ENCODE measurements at places on chromosomes 4 and X.

DNA sequence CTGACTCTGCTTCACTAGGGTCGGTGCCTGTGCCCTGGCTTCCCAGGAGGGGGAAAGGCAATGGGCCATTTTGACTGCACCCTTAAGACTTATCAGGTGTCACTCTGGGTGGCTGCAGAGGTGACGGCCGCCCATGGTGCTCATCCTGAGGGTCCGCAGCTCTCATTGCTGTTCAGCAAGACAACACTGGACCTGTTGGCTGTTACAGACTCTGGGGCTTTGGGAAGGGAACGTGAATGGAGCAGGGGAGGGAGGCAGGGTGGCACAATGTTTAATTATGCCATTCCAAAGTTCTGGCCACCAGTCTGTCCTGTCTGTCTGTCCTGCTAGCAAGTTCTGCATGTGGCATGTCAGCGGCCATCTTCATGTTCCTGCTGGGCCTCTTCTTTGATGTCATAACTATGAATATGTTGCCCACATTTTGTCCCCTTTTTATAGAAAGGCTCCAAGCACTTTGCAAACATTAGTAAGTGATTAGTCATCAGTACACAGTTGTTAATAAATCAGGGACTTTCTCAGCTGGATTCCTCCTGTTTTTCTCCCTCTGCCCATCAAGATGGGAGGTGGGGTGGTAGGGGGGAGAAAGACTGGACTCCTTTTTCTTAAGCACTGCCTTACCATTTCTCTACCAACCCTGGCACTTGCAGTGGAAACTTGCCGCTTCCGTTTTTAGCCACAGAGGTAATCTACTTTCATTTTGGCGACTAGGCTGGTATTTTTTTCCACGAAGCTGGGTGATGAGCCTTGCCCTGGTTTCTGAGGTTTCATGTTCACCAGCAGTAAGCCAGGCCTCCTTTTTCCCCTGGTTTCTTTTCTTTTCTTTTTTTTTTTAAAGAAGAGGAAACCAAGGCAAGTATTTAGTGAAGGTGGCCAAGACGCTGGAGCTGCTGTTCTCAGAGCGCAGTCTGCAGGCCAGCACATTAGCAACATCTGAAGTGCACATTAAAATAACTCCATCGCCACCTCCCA, 88.6 kb upstream of the TRIM2 start:
- no peak for DNase-seq

GRCh38 chr4:181858741-181859140, 384.5 kb upstream of the TENM3 start:
- DNase-seq, result no peak

- no peak for DNase-seq
Measured at GRCh38 chrX:4935401-4935800, 1222.0 kb upstream of the PRKX start.

DNA sequence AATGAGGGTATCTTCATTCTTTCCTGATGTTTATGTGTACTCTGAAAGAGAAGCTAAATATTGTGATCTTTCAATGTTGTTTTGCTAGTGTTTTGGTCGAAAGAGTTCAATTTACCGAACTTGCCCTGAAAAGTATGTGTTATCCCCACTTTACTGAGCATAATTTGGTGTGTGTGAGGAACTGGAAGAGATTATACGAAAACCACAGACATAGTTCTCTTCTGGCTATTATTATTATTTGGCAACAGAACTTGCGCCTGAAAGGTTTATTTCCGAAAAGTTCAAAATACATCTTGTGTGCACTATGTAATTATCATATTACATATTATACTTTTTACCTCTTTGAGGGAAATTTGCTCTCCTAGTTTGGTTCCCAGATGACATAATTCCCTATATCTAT, 232.5 kb upstream of the INTU start:
- DNase-seq, result no peak

DNA sequence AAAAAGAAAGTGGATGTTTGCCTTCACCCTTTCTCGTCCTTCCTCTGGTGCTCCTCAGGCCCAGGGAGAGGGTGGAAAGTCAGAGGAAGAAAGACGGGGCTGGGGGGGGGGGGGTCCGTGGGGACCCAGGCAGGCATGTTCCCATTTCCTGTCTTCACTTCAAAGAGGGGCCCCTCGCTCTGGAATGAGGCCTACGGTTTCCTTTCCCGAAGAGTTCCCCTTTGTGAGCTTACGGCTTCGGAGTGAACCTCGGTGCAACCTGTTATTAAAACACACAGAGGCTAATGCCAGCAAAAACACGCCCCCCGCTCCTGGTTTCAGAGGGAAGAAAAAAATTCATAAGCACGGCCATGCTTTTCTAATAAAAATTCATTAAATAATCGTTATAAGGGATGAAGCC, 40.1 kb downstream of the SHOX start:
- DNase-seq, result no peak

DNA sequence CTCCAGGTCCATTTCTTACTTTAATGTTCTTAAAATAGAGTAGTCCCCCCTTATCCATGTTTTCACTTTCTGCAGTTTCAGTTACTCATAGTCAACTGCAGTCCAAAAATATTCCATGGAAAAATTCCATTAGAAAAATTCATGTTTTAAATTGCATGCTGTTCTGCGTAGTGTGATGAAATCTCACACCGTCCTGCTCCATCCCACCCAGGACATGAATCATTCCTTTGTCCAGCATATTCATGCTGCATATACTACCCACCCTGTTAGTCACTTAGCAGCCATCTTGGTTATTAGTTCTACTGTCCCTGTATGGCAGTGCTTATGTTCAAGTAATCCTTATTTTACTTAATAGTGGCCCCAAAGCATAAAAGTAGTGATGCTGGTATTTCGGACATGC, 5.4 kb upstream of the PDLIM5 start:
- no peak for DNase-seq

DNA sequence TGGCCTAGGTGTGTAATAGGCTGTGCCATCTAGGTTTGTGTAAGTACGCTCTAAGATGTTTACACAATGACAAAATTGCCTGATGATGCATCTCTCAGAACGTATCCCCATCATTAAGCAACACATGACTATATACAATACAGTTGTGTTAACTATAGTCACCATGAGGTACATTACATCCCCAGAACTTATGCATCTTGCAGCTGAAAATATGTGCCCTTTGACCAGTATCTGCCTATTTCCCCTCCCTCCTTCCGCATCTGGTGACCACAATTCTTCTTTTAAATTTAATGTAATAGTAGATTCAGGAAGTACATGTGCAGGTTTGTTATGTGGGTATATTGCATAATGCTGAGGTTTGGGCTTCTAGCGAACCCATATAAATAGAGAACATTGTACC, 239.8 kb upstream of the IL1RAPL1 start:
- no peak for DNase-seq

- no peak for DNase-seq
Measured at GRCh38 chr4:11701966-11702725, 273.5 kb upstream of the HS3ST1 start.

DNA sequence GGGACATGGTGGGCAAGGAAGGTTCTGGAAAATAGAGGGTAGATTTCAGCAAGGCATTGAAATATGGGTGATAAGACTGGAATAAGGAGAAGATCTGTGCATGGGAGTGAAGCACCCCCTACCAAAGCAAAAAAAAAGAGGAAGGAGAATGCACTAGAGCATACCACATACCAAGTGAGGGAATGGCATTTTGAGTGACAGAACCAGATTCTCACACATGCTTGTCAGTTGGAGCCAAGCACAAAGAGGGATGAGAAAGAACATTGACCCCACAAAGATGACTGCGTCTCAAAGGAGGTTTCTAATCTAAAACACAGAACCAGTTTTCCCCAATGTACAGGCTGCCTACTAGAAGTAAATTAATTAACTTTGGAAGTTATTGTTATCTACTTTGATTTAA, 140.3 kb upstream of the SMAD1 start:
- DNase-seq, result no peak

DNA sequence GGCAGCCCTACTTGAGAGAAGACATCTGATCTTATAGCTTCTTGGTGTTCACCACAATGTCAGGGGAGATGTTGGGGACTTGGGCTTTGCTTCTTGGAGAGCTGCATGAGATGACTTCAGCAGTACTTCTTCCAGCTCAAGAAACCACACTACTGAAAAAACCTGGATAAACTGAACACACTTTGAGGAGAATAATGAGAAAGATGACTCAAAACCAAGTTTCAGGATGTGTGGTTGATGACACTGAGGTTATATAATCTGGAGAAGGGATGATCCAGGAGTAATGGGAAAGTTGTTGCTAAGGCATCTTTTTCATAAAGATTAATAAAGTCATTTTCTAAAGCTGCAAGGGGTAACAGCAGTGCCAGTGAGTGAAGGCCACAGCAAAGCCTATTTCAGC, 58.4 kb upstream of the PNPLA4 start:
- DNase-seq, result no peak

- DNase-seq, result no peak
Measured at GRCh38 chr4:150381036-150381435, 200.9 kb upstream of the MAB21L2 start.

DNA sequence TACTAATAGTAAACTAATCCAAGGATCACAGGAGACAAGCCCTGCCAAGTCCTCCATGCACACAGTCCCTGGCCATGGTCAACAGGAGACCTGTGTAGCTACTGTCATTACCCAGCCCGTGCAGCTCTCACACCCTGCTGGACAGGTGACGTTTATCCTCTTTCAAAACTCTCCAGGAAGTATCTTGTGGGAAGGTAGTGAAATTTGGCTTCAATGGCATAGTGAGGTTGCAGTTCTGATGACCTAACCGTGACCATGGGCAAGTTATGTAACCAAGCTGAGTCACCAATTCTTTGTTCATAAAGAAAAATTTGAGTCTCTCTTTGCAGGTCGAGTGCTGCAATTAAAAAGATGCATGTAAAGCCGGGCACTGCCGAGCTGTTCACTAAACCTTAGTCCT, 11.3 kb upstream of the SLC2A9 start:
- DNase-seq, result no peak

DNA sequence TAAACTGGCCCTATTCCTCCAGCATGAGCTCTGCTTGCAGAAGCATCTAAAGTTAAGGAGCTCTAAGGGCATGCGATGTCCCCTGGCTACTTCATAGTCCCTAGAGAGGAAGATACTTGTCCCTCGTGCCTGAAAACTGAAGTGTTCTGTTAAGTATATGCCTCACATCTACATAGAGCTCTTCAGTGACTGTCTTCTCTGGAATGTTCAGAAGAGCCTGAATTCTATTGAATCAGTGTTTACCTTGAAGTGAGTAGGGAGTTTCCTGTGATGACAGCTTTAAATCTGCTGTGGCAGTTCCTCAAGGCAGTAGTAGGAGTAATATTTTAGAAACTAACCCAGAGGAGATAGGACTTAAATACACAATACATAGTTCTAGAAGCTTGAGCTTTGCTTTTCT, 111.2 kb downstream of the ZNF518B start:
- no peak for DNase-seq

GRCh38 chr4:37847311-37847884, 20.9 kb downstream of the PGM2 start:
- DNase-seq, result no peak

DNA sequence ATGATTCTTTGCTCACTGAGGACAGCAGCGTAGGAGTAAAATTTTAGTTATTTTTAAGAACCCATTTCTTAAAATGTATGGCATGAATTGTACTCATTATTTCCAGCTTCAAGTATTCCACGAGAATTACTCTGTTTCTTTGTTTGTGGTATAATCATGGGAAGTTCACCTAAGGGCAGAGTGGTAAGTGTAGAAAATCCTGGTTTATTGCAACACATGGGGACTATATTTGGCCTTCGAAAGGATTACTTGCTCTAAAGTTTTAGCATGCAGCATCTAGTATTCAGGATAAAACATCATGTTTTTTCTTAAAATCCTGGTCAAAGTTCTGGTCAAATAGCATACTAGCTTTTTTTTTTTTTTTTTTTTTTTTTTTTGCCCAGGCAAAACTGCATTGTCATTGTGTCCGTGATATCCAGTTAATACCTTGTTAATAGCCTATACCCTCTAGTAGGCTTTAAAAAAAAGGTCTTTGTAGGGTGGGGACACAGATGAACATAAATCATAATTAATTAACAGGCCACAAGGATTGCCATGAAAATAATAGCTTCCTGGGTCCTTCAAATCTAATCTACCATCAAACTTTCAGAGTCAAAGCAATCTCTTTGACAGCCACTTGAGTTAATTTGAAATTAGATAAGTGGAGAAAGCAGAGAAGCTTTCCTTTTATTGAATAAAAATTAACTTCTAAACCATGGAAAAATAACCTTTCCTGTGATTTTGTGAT, 44.6 kb upstream of the VEGFC start:
- DNase-seq, result no peak

DNA sequence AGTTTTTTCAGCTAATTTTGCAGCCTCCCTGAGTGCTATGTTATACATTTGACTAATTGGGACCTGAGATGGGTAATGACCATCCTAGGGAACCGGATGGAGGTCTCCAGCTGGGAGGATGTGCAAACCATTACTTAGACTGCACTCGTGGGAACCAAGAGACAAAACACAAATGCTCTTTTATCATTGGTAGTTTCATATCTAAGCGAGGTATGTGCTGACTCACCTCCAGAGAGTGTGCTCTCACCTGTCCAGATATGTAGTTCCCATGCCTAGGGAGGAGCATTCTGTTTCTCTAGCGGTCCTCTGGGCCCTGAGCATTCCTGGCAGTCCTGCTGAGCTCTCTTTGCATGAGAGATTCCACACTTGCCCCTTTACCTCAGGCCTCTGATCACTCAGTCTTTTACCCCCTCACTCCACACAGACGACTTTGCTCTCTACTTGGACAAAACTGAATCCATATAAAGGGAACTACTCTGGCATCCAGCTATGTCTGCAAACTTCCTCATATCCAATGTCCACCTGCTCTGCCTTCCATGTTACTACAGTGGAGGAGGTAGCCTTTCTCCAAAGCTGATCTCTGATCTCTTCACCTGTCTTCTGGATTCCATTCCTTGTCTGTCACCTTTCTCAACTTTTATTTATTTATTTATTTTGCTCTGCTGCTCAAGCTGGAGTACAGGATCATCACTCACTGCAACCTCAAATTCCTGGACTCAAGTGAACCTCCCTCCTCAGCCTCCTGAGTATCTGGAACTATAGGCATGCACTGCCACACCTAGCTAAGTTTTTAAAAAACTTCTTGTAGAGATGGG, 88.4 kb downstream of the LRP2BP start:
- DNase-seq, result no peak

DNA sequence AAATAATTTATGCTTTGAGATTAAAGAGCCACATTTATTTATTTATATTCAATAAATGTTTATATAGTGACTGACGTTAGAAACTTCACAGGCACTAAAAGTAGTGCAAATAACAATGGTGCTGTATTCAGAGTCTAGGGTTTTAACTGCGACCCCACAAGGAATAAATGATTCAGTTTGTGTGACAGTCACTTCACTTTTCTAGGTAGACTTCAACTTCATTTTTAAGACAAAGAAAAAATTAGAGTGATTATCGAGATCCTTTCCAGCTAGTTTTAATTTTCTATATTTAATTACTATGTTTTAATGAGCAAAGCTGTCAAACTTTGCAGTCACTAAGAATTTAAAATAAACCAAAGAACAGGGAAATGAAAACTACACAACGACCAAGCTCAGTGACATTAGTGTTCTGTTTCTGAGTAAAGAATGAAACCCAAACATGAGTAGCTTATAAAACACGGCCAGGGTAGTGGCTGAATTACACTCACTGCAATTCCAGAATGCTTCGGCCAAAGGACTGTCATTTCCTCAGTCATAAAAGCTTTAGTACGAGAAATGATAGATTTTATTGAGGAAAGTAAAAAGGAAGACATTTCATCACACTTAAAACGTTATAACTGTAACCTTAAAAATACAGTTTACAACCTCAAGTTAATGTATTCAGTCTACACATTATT, 38.6 kb downstream of the ADGRA3 start:
- no peak for DNase-seq

- DNase-seq, result no peak
Measured at GRCh38 chr4:5198656-5199541, 147.6 kb downstream of the STK32B start.

Data from RWPE2 (cell line).